ENCODE measurements at places on chromosomes 6 and 20. TPM values are rescaled to one million over a fixed set of nuclear protein-coding genes. Genes with fewer than 3 reads are reported as not detected.

Gene CLIC5
- total RNA-seq = 7.3 TPM

DNA sequence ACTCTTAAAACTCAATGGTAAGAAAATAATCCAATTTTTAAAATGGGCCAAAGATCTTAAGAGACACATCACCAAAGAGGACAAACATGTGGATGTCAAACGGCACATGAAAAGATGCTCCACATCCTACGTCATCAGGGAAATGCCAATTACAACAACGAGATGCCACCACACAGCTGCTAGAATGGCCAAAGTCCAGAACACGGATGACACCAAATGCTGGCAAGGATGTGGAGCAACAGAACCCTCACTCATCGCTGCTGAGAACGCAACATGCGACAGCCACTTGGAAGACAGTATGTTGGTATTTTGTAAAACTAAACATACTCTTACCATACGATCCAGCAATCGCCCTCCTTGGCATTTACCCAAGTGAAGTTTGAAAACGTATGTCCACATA, 132.8 kb upstream of the CDH4 start:
- H3K27ac ChIP-seq = no peak overlapping the region
- H3K4me3 ChIP-seq = no peak overlapping the region
- H3K27me3 ChIP-seq = no peaks in the 10 kb centered on the region
- H3K4me1 ChIP-seq = no peaks in the 10 kb centered on the region
- DNase-seq = no peak
- no peaks in the 10 kb centered on the region for H3K36me3 ChIP-seq

Gene HLA-DRB5
- total RNA-seq = 2.9 TPM

GRCh38 chr6:90044833-90045381, 150.6 kb downstream of the GJA10 start:
- no peaks in the 10 kb centered on the region for H3K36me3 ChIP-seq
- H3K4me1 ChIP-seq = peaks cover 30% of the 10 kb centered on the region

Gene HLA-DOA
- 11.8 TPM for total RNA-seq

Gene SLC26A8
- not detected for total RNA-seq

GRCh38 chr6:340991-341827, 48.9 kb downstream of the DUSP22 start:
- DNase-seq = no peak
- no peaks in the 10 kb centered on the region for H3K27me3 ChIP-seq
- peaks cover 84% of the 10 kb centered on the region for H3K4me1 ChIP-seq
- H3K27ac ChIP-seq = peak overlapping the region; percentile 80

- H3K36me3 ChIP-seq = no peaks in the 10 kb centered on the region
- peak; percentile 78 for DNase-seq
- H3K4me3 ChIP-seq = no peak overlapping the region
Observed at GRCh38 chr6:152897807-152898399, 84.9 kb downstream of the FBXO5 start.

DNA sequence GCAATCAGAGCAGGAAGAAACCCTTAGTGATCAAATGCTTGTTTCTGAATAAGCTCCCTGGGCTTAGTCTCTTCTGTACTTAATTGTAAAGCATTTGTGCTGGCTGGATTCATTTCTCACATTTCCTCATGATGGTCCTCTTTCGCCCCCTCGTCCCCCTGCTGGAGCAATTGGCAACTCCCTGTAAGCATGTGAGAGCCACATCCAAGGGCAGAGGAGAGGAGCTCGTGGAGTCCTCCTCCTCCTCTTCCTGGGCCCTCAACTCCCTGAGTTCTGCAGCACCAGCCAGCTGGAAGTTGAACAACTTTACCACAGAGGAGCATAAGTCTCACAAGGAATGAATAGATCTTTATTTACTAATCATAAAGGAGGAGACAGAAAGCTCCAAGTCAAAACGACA, 12.6 kb downstream of the ANKEF1 start:
- no peaks in the 10 kb centered on the region for H3K27me3 ChIP-seq
- no peak overlapping the region for H3K4me3 ChIP-seq
- no peaks in the 10 kb centered on the region for H3K4me1 ChIP-seq

DNA sequence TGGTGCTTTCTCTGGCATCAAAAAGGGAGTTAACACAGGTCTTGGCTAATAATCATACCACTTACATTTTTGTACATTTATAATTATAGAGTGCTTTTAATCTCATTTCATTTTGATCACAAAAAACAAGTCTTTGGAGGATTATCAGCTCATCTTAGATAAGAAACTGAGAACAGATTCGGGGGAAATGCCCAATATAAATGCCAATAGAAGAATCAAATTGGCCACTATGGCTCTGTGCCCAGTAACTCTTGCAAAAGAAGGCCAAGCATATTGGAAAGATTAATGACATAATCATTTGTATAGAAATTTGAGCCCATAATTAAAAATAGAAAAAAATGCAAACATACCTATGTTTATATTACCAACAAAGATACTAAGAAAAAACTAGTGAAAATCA, 42.5 kb downstream of the IPCEF1 start:
- DNase-seq = no peak
- H3K4me1 ChIP-seq = no peaks in the 10 kb centered on the region
- H3K27me3 ChIP-seq = peaks cover 21% of the 10 kb centered on the region
- H3K27ac ChIP-seq = no peak overlapping the region
- no peak overlapping the region for H3K4me3 ChIP-seq
- H3K36me3 ChIP-seq = no peaks in the 10 kb centered on the region

- no peak overlapping the region for H3K4me3 ChIP-seq
- H3K27ac ChIP-seq = no peak overlapping the region
- H3K4me1 ChIP-seq = peaks cover 37% of the 10 kb centered on the region
- DNase-seq = no peak
- H3K36me3 ChIP-seq = no peaks in the 10 kb centered on the region
- H3K27me3 ChIP-seq = peaks cover 38% of the 10 kb centered on the region
Observed at GRCh38 chr6:131688286-131688685, 12.9 kb downstream of the OR2A4 start.

- DNase-seq = no peak
- H3K27me3 ChIP-seq = no peaks in the 10 kb centered on the region
- H3K27ac ChIP-seq = no peak overlapping the region
- no peaks in the 10 kb centered on the region for H3K36me3 ChIP-seq
- H3K4me3 ChIP-seq = no peak overlapping the region
Observed at GRCh38 chr6:71879016-71879415, 7.3 kb upstream of the RIMS1 start.

DNA sequence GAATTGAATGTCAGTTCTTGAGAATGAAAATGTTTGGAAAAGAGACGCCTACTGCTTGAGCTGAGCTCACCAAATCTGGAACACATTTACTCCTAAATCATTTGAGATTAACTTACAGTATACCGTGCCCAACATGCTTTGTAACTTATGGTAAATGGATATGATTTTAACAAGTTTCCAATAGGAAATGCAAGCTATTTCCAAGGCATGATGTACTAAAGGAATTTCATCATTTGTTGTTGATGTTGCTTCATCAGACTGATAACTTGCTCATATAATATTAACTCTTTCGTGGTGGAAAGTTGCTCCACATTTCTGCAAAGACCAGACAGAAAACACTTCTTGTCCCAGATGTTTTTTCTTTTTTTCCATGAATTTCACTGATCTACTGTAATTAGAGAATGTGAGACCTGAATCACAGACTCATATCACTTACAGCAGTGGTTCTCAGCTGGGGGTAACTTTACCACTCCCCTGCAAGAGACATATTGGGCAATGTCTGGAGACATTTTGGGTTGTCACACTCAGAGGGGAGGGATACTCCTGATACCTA, 116.6 kb upstream of the TRAF3IP2 start:
- peaks cover 60% of the 10 kb centered on the region for H3K36me3 ChIP-seq
- no peak for DNase-seq
- peaks cover 73% of the 10 kb centered on the region for H3K4me1 ChIP-seq
- H3K27ac ChIP-seq = peak overlapping the region; percentile 45
- no peak overlapping the region for H3K4me3 ChIP-seq

- H3K4me3 ChIP-seq = no peak overlapping the region
- DNase-seq = no peak
- peaks cover 3% of the 10 kb centered on the region for H3K4me1 ChIP-seq
- no peak overlapping the region for H3K27ac ChIP-seq
- peaks cover 69% of the 10 kb centered on the region for H3K27me3 ChIP-seq
Observed at GRCh38 chr20:51021067-51022025, 1.6 kb downstream of the KCNG1 start.

GRCh38 chr6:17892097-17892686, 95.2 kb downstream of the KIF13A start:
- H3K4me1 ChIP-seq = peaks cover 3% of the 10 kb centered on the region
- H3K36me3 ChIP-seq = peaks cover 2% of the 10 kb centered on the region
- H3K27ac ChIP-seq = no peak overlapping the region
- H3K27me3 ChIP-seq = peaks cover 37% of the 10 kb centered on the region
- H3K4me3 ChIP-seq = no peak overlapping the region

Gene GPR6
- total RNA-seq = not detected

- no peaks in the 10 kb centered on the region for H3K27me3 ChIP-seq
- no peak overlapping the region for H3K4me3 ChIP-seq
- peaks cover 2% of the 10 kb centered on the region for H3K36me3 ChIP-seq
- peaks cover 11% of the 10 kb centered on the region for H3K4me1 ChIP-seq
- no peak for DNase-seq
Observed at GRCh38 chr6:168618546-168619315, 177.7 kb downstream of the SMOC2 start.

DNA sequence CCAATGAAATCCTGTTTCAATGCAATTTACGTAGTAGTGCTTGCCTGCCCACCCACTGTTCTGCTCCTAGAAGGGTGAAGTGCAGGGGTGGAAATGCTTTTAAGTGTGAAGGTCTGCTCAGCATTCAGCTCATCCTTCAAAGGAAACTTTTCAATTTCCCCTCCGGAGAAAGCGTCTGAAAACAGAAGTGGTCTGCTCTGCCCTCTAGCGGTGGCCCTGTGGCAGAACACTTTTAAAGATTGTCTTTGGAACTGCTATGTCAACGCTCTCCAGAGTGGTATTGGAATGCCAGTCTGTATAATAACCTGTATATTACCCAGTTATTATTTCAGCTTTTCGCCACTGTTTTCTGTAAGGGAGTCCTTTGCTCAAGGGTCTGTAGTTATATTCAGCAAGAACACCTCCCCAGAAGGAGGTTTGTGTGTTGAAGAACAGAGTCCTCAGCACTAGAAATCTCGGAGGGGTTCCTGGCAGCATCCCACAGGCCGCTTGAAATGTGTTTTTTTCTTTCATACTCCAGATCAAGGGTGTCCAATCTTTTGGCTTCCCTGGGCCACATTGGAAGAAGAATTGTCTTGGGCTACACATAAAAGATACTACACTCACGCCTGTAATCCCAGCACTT, 63.1 kb upstream of the KLHL31 start:
- no peak overlapping the region for H3K4me3 ChIP-seq
- DNase-seq = peak; percentile 54
- H3K4me1 ChIP-seq = peaks cover 28% of the 10 kb centered on the region
- peaks cover 2% of the 10 kb centered on the region for H3K36me3 ChIP-seq
- H3K27me3 ChIP-seq = peaks cover 18% of the 10 kb centered on the region

Gene CNKSR3
- not detected for total RNA-seq

GRCh38 chr6:36323062-36323461, 13.6 kb downstream of the BNIP5 start:
- H3K27me3 ChIP-seq = peaks cover 19% of the 10 kb centered on the region
- DNase-seq = no peak
- H3K36me3 ChIP-seq = no peaks in the 10 kb centered on the region
- H3K4me1 ChIP-seq = no peaks in the 10 kb centered on the region

DNA sequence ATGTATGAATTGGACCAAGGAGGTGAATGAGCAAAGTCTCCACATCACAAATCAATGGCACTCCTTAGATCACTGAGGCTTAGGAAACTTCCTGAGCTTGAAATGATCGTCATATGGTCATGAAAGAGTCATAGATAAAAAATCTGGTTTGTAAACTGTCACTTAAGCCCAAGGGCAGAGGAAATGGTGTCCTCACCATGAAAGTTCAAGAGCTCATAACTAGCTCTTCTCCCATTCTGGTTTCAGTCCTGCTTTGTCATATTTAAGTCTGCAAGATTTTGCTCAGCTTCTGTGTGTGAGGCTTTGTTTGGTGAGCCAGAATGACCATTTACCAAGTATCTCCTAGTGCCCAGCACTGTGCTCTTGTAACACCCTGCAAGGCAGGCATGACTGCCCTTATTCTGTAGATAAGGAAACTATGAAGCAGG, 60.5 kb downstream of the GJA10 start:
- H3K27ac ChIP-seq = peak overlapping the region; percentile 79
- H3K4me1 ChIP-seq = peaks cover 78% of the 10 kb centered on the region
- DNase-seq = no peak
- no peak overlapping the region for H3K4me3 ChIP-seq

- H3K4me3 ChIP-seq = peak overlapping the region; percentile 93
- peaks cover 14% of the 10 kb centered on the region for H3K36me3 ChIP-seq
- no peak for DNase-seq
- H3K27me3 ChIP-seq = peaks cover 16% of the 10 kb centered on the region
Observed at GRCh38 chr6:170307080-170307545, 555 bp downstream of the FAM120B start.

GRCh38 chr6:127457456-127458064, 1.6 kb downstream of the KIAA0408 start:
- no peak for DNase-seq
- H3K36me3 ChIP-seq = peaks cover 4% of the 10 kb centered on the region
- no peaks in the 10 kb centered on the region for H3K27me3 ChIP-seq
- H3K27ac ChIP-seq = no peak overlapping the region
- peaks cover 21% of the 10 kb centered on the region for H3K4me1 ChIP-seq

GRCh38 chr6:170230520-170231292, 60.2 kb downstream of the DLL1 start:
- no peak overlapping the region for H3K27ac ChIP-seq
- H3K36me3 ChIP-seq = no peaks in the 10 kb centered on the region
- no peak overlapping the region for H3K4me3 ChIP-seq
- no peak for DNase-seq
- no peaks in the 10 kb centered on the region for H3K4me1 ChIP-seq
- H3K27me3 ChIP-seq = peaks cover 7% of the 10 kb centered on the region

Gene SCRT2
- not detected for total RNA-seq

GRCh38 chr6:14466278-14466677, 348.7 kb downstream of the CD83 start:
- H3K4me1 ChIP-seq = peaks cover 13% of the 10 kb centered on the region
- H3K27me3 ChIP-seq = peaks cover 4% of the 10 kb centered on the region
- DNase-seq = no peak
- H3K4me3 ChIP-seq = no peak overlapping the region
- H3K27ac ChIP-seq = no peak overlapping the region

DNA sequence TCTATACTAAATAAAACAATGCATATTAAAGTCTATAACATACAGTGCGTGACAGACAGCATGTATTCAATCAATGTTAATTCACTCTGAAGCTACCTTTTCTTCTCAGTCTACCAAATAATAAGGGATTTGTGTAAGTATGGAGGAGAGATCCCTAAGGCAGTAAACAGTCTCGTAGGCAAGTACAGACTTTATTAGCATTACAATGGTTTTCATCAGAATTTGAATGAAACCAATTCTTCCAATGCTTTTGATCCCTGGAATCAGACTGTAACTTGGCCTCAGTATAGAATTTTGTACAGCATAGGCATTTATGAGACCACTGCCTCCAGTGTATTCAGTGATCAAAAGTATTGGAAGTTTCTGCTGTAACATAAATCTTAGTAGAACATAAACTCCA, 19.5 kb downstream of the LYRM4 start:
- H3K27ac ChIP-seq = no peak overlapping the region
- H3K4me1 ChIP-seq = peaks cover 5% of the 10 kb centered on the region
- no peak for DNase-seq

Gene HCRTR2
- total RNA-seq = not detected

Data from activated CD8-positive, alpha-beta memory T cell treated with anti-CD3 and anti-CD28 coated beads, Interleukin-2, amount 10 ng/mL, durations not matched to agents 7 days and 5 days (primary cell).